Myocyte (in vitro differentiated cells): ENCODE measurements at places on chromosomes 4 and X. TPM values are rescaled to one million over a fixed set of nuclear protein-coding genes. Genes with fewer than 3 reads are reported as not detected.

GRCh38 chrX:34629572-34629971 is 27.5 kb downstream of the TMEM47 start:
- no peak for DNase-seq

SPANXC gene
- not detected in 2 replicates for total RNA-seq

MAML3 gene
- 0.21 and 0.43 TPM in 2 replicates for total RNA-seq

FGF2 gene
- total RNA-seq: 5.8 and 6.2 TPM in 2 replicates

SLC25A53 gene
- total RNA-seq: 3.9 and 5.3 TPM in 2 replicates

DNA sequence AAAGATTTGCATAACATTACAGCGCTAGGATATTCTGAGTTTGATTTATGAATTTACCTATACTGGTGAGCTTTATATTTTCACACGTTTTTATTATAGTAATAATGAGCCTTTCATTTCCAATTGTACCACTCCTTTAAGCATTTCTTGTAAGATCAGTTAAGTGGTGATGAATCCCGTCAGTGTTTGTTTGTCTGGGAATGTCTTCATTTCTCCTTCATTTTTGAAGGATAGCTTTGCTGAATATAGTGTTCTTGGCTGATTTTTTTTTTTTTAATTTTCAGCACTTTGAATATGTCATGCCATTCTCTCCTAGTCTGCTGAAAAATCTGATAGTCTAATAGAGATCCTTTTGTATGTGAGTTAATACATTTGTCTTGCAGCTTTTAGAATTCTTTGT is 70.1 kb downstream of the IL15 start:
- no peak for DNase-seq
